Activated naive CD4-positive, alpha-beta T cell treated with anti-CD3 and anti-CD28 coated beads, Interleukin-2, amount 10 ng/mL, durations not matched to agents 7 days and 5 days (primary cell): ENCODE measurements at places on chromosomes 16 and 17.
A peak's percentile ranks its signal among the peaks of the same experiment; 100 is the strongest.

GRCh38 chr17:676060-676700, 38.5 kb downstream of the VPS53 start:
- DNase-seq, result no peak

GRCh38 chr17:62663304-62663703, 35.8 kb downstream of the MRC2 start:
- DNase-seq, result no peak

- no peak for DNase-seq
Observed at GRCh38 chr16:82824408-82824807, 197.6 kb downstream of the CDH13 start.

DNA sequence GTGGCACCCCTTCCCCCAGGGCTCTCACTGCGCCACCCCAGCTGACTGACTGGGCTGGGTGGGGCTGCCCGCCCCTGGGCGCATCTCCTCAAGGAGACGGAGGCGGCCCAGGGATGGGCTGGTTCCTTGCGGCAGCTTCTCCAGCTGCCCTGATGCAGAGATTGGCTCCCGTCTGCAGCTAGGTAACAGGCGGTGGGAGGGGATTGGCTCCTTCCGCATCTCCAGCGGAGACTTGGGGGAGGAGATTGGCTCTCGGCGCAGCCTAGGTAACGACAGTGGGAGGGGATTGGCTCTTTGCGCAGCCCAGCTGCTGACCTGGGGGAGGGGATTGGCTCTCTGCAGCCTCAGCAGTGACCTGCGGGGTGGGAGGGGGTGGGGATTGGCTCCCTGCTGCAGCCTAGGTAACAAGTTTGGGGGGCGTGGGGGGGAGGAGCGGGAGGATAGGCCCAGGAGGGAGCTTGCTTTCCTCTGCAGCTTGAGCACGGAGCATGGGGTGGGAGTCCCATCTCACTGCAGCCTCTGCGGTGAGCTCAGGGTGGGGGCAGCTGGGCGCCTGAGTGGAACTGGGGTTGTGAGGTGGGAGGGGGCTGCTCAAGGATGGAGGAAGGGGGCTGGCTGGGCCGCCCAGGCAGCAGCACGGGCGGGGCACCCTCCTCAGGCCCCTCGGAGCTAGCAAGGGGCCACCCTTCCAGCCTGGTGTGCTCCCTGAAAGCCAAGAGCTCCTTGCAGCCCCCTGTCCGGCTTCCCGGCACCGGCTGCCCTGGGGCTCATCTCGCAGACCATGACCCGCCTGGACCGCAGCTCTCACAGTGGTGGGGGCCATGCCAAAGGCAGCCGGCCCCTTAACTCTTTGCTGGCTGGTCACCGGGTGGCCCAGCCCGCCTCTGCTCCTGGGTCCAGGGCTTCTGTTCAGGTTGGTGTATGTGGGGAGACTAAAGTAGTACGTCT, 6.4 kb downstream of the NFE2L1 start:
- no peak for DNase-seq

GRCh38 chr16:20308801-20309590, 18.3 kb downstream of the GP2 start:
- no peak for DNase-seq

- no peak for DNase-seq
Observed at GRCh38 chr17:40937384-40937819, at the start of gene KRT23. TSS of gene KRT23 (minus strand) at chr17:40937646. CDS start at chr17:40936603, 1,043 bp downstream.

- no peak for DNase-seq
Observed at GRCh38 chr16:60748366-60748765, 1287.9 kb downstream of the CDH8 start.

- no peak for DNase-seq
Observed at GRCh38 chr16:593807-594206, 3.9 kb downstream of the RAB40C start.

DNA sequence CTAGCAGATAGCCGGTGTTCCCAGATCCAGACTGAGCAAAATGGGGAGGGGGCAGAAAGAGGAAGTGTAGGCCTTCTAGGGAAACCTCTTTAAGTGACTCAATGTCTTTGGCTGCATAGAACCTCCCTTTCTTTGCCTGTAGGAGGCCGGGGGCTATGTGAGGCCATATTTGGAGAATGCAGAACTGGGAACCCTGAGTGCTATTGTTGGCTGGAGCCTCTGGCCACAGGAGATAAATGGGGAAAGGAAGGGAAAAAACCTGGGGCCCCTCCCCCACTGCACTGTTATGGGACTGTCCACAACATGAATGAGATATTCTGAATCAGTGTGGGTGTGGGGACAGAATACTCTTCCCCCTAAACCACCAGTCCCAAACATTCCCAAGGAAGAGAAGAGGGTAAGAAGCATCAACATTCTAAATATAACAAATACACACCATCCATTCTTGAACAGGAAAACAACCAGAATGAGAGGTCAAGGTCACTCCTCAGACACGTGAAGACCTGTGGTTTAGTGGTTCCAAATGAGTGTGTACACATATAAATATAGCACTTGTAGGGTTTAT, 2.4 kb downstream of the VPS25 start:
- no peak for DNase-seq

DNA sequence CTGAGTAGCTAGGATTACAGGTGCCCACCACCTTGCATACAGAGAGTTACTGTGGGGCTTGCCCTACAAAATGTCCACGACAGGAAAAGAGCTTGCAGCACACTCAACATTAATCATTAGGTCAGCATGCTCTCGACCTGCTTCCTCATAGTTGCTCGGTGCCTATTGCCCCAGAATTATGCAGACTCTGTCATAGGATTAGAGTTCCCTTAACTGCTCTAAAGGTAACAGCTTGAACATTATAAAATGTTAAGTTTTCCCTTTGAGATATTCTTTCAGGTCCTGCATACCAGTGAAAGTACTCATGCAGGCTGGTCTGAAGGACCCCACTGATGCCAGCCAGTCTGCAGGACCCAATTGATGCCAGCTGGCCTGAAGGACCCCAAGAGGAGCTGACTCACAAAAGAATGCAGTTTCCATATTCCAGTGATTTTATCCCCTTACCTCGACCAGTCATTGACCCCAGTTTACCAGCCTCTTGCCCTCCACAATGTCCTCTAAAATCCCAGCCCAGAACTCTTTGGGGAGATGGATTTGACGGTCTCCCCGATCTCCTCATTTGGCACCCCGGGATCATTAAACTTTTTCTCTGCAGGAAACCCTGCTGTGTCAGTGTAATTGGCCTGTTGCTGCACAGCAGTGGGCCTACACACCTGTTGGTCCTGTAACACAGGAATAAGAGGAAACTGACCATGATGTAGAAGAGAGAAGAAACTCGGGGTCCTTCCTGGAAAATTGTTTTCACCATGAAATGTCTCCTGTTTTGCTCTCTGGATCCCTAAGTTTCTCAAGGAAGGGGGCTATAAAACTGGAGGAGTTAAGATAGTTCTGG, 10.6 kb downstream of the ICAM2 start:
- DNase-seq, result peak; percentile 3

GRCh38 chr17:77164483-77165091, 23.8 kb downstream of the SEC14L1 start:
- no peak for DNase-seq

- DNase-seq, result no peak
Observed at GRCh38 chr16:9438991-9439390, 347.5 kb downstream of the HAPSTR1 start.

- DNase-seq, result no peak
Observed at GRCh38 chr17:80839511-80839941, 152.1 kb upstream of the CHMP6 start.

GRCh38 chr17:74768069-74768762, 7.9 kb downstream of the NAT9 start:
- DNase-seq, result no peak
